ENCODE measurements at places on chromosomes 7 and 10.

GRCh38 chr7:42227936-42228591 lies 8.9 kb downstream of the GLI3 start:
- DNase-seq: peak; percentile 28

- DNase-seq: peak; percentile 39
Observed at GRCh38 chr10:117418121-117418520, 42.9 kb upstream of the PDZD8 start.

DNA sequence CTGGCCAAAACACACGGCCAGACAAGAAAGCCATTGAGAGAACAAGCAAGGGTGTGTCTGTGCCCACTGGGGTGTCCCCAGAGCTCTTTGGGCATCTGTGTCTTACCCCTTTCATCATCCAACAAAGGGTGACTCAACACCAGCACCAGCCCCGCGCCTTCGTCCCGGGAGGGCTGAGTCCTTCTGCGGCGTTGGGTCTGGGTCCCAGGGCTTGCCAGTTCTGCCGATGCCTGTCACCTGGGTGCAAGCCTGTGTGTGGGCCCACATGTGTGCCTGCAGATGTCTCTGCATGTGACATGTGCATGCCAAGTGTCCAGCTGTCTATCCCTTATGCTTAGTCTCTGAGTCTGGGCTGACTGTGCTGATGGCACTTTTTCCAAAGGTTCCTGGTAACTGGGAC lies 24.4 kb upstream of the ELN start:
- DNase-seq: no peak

- DNase-seq: peak; percentile 25
Observed at GRCh38 chr10:8044908-8045725, 9.4 kb upstream of the GATA3 start.

DNA sequence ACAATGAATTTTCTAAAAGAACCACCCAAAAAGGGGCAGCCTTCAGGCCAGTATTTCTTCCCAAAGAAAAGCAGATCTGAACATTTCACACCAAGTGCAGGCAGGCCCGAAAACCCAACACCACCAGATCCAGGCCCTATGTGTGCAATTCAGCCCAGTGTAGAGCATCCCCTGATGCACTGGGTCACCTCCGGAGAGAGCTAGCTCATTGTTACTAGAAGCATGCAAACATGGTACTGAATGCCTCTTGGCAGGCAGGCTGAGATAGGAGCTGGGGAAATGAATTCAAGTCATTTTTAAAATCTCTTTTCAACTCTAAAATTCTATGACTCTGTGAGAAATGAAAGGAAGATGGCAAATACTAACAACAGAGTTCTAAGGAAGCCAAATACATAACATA lies 174.8 kb downstream of the ELMO1 start:
- DNase-seq: no peak

DNA sequence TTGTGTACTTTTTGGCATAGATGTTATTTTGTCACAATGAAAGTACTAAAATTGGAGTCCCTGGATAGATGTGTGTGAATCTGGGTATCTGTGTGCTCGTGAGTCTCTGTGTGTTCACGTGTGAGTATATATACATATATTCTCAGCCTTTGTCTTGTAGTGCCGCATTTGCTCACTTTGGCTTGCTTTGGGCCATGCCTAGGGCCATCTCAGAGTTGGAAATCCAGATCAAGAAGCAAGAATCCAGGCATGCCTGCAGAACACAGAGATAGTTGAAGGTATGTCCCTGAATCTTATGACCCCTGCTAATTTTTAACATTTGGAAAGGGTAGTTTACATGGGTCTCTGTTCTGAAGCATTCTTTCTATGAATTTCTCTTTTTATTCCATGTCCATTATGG lies 208.7 kb downstream of the PHTF2 start:
- DNase-seq: no peak

GRCh38 chr7:117064688-117065087 lies 111.4 kb downstream of the ST7 start:
- no peak for DNase-seq
